ENCODE measurements at places on chromosomes 12 and 14. TPM values are rescaled to one million over a fixed set of nuclear protein-coding genes. Genes with fewer than 3 reads are reported as not detected.

- no peaks in the 10 kb centered on the region for H3K4me1 ChIP-seq
- no peak overlapping the region for H3K4me3 ChIP-seq
- DNase-seq = no peak
- no peaks in the 10 kb centered on the region for H3K36me3 ChIP-seq
These were observed 117.3 kb upstream of the NAP1L1 start for GRCh38 chr12:76201758-76202157.

- no peak for DNase-seq
- no peak overlapping the region for H3K4me3 ChIP-seq
- peaks cover 21% of the 10 kb centered on the region for H3K4me1 ChIP-seq
- H3K36me3 ChIP-seq = peaks cover 21% of the 10 kb centered on the region
- peak overlapping the region; percentile 20 for H3K27ac ChIP-seq
- no peaks in the 10 kb centered on the region for H3K27me3 ChIP-seq
These were observed 8.6 kb downstream of the PMEL start for GRCh38 chr12:55957106-55957859.

CLEC7A gene
- polyA plus RNA-seq = 0.46 TPM

DNA sequence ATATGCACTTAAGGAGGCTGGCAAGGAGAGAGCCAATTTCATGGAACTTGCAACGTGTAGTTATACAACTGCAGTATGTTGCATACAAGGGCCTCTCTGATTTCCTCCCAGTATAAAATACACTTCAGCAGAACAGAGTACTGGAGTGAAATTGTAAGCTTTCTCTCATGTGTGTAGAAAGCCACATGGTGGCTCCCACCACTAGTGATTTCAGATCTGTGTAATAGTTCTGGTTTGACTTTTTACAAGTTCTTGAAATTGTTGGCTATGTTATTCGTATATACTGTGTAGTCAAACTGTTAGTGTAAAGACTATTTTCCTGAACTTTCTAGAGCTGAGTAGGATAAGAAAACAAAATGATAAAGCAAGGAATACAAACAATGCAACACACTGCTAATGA is 16.4 kb upstream of the LMO3 start:
- no peaks in the 10 kb centered on the region for H3K4me1 ChIP-seq
- H3K27ac ChIP-seq = no peak overlapping the region
- no peaks in the 10 kb centered on the region for H3K36me3 ChIP-seq
- H3K27me3 ChIP-seq = no peaks in the 10 kb centered on the region

DNA sequence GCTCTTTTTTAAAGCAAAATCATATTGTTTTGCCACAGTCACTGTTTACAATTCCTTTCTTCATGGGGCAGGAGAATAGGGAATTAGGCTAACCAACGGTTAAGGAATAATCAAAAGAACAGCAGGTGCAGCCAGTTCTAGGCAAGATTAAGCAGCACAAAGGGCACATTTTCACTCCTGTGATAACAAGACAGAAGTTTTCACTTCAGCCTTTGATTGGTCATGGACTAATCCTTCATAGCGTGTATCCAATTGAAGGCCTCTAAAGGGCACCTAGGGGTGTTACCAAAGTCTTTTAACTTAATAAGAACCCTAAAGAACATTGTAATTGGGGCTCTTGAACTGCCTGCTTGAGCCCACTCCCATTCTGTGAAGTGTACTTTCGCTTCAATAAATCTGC is 206.9 kb upstream of the AMIGO2 start:
- DNase-seq = no peak
- H3K4me3 ChIP-seq = no peak overlapping the region
- H3K36me3 ChIP-seq = no peaks in the 10 kb centered on the region

NGB gene
- polyA plus RNA-seq = not detected

GRCh38 chr12:50065726-50066310 is 8.4 kb downstream of the ASIC1 start:
- H3K36me3 ChIP-seq = no peaks in the 10 kb centered on the region
- H3K27me3 ChIP-seq = no peaks in the 10 kb centered on the region
- H3K4me3 ChIP-seq = no peak overlapping the region
- H3K27ac ChIP-seq = no peak overlapping the region
- DNase-seq = no peak

GRCh38 chr12:19694627-19695026 is 255.3 kb downstream of the AEBP2 start:
- H3K4me1 ChIP-seq = peaks cover 9% of the 10 kb centered on the region
- no peak overlapping the region for H3K4me3 ChIP-seq
- no peak for DNase-seq
- no peaks in the 10 kb centered on the region for H3K27me3 ChIP-seq

GRCh38 chr12:24560192-24560775 is 388.6 kb downstream of the BCAT1 start:
- no peak overlapping the region for H3K27ac ChIP-seq
- H3K4me3 ChIP-seq = no peak overlapping the region
- H3K27me3 ChIP-seq = peaks cover 17% of the 10 kb centered on the region
- H3K4me1 ChIP-seq = no peaks in the 10 kb centered on the region
- H3K36me3 ChIP-seq = no peaks in the 10 kb centered on the region
- DNase-seq = no peak

RBP5 gene
- not detected for polyA plus RNA-seq

DNA sequence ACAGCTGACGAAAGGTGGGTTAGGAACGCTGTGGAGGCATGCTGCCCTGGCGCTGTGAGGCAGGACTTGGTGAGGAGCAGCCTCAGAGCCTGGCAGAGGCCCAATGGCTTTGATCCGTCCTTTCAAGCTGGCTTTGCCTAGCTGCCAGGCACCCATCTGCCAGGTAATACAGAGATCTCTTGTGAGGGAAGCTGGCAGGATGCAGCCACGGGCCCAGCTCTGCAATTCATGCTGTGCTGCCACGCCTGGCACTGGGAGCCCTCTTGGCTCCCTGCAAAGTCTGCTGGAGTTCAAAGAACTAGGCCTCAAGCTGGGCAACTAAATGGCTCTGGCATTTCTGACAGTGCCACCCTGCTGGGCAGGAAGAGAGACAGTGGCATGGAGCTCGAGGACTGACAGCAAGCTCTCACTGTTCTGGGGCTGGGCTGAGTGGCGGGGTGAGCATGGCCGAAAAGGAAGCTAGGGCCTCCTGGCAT is 18.7 kb downstream of the IQSEC3 start:
- peaks cover 2% of the 10 kb centered on the region for H3K27me3 ChIP-seq
- no peak overlapping the region for H3K4me3 ChIP-seq
- no peaks in the 10 kb centered on the region for H3K4me1 ChIP-seq
- no peaks in the 10 kb centered on the region for H3K36me3 ChIP-seq
- no peak overlapping the region for H3K27ac ChIP-seq

GALNT9 gene
- polyA plus RNA-seq = 0.61 TPM

DNA sequence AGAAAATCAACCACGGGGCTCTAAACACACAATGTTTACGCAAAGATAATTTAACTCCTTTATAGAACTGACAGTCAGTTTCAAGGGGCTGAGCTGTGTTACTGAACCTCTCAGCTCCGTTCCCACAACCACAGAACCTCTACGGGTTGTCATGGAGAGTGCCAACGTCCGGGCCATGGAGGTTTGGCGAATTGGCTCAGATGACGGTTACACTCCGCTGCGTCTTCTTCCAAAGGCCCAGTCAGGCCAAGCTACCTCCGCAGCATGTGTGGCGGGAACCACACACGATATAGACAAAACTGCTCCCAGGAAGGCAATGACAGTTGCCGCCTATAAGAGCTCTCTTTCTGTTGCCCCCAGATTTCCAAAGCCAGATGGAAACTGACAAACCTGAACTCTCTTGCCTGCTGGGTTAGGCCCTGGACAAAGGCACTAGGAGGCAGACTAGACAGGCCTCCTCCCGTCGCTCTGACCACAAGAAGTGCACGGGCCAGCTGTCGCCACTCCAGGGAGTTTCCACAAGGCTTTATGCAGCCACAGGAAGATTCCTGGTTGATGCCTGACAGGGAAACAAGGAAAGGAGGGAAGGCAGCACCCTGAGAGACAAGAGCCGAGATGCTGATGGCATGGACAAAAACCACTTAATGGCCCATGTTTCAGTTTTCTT is 30.3 kb downstream of the CCDC88C start:
- peak overlapping the region; percentile 56 for H3K27ac ChIP-seq
- no peak overlapping the region for H3K4me3 ChIP-seq
- H3K36me3 ChIP-seq = peaks cover 5% of the 10 kb centered on the region
- DNase-seq = no peak
- peaks cover 100% of the 10 kb centered on the region for H3K4me1 ChIP-seq

DNA sequence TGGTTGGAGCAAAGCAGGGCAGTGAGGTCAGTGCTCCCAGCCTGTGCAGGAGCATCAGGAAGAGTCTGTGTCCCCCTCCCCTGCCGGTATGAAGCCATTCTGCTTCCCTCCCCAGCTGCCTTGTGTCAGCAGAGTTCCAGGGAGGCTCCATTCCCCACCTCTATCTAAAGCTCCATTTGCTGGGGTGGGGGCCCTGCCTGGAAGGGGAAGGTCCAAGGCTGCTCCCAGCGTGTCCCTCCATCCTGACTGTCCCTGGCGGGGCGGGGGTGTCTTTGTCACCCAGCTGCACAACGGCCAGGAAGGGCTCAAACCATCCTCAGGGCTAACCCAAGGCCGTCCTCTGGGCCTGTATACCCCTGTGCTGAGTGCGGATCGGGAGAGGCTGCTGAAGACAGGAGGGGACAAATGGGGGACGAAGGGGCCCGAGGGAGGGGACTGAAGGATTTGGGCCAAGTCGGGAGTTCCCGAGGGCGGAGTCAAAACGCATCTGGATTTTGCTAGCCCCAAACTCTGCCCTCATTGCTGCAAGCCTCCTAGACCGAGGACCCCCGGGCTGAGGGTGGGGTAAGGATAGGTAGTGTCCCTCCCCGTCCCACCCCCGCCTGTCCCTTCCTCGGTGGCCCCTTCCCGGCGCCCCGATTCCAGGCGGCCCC is 748 bp upstream of the ACVRL1 start:
- H3K4me1 ChIP-seq = no peaks in the 10 kb centered on the region
- H3K27me3 ChIP-seq = peaks cover 21% of the 10 kb centered on the region
- H3K36me3 ChIP-seq = no peaks in the 10 kb centered on the region
- H3K27ac ChIP-seq = no peak overlapping the region

DNA sequence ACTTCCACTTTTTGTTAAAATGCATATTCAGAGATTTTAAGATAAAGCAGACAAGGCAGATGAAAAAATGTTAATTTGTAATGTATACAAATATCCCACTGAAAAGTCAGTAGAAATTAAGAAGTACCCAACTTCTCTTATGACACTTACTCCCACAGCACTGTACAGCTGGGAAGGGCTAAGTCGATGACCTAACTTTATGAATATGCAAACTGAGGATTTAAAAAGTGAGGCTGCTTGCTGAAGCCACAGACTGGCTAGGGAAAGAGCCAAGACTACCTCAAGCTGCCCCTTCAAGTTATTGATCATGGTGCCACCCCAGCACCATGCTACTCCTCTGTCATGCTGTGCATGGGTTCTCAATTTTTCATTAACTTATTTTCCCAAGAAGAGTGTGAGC is 17.0 kb downstream of the PPM1H start:
- no peak for DNase-seq
- H3K36me3 ChIP-seq = no peaks in the 10 kb centered on the region
- H3K27me3 ChIP-seq = no peaks in the 10 kb centered on the region
- no peaks in the 10 kb centered on the region for H3K4me1 ChIP-seq

DNA sequence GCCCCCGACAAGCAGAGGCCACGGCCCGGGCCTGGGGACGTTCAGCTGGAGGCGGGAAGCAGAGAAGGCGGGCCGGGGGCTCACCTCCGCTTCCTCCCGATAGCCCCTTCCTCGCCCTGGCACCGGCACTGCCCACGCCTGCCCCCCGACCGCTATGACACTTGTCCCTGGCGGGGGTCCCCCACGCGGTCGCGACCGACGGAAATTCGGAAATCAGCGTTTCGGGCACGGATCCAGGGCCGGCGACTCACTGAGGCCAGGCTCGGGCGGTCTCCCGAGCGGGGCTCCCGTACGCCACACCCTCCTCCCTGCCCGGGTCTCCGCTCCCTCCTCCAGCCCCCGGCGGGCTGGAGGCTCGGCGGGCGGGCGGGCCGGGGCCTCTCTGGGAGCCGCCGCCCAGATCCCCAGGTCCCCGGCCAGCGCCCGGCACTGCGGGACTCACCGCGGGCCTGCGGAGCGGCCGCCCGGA is 581 bp downstream of the PITPNM2 start:
- H3K27me3 ChIP-seq = no peaks in the 10 kb centered on the region
- H3K4me3 ChIP-seq = peak overlapping the region; percentile 43
- peaks cover 23% of the 10 kb centered on the region for H3K4me1 ChIP-seq

PDZRN4 gene
- polyA plus RNA-seq = not detected

ABHD12B gene
- not detected for polyA plus RNA-seq

GRCh38 chr14:73722581-73722980 is 8.4 kb upstream of the PNMA1 start:
- H3K4me1 ChIP-seq = peaks cover 38% of the 10 kb centered on the region
- no peaks in the 10 kb centered on the region for H3K27me3 ChIP-seq
- peaks cover 83% of the 10 kb centered on the region for H3K36me3 ChIP-seq
- no peak for DNase-seq
- no peak overlapping the region for H3K4me3 ChIP-seq

DNA sequence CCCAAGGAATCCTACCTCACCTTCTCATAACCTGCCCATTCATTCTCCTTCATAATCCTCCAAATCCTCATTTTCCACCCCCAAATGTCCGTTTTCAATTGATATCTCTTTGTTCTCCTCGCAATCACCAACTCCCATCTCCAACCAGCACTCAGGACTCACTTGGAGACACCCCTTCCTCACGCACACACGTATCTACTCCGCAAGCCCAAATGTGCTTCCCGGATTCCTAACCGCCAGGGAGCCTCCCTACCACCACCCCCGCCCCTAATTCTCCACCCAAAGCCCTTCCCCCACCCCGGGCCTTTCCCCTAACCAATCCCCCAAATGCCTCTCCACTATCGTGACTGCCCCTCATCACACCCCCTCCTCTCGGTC is 304 bp downstream of the KCTD10 start:
- H3K4me1 ChIP-seq = peaks cover 38% of the 10 kb centered on the region
- H3K27me3 ChIP-seq = no peaks in the 10 kb centered on the region
- peak overlapping the region; percentile 97 for H3K4me3 ChIP-seq
- no peaks in the 10 kb centered on the region for H3K36me3 ChIP-seq

DNA sequence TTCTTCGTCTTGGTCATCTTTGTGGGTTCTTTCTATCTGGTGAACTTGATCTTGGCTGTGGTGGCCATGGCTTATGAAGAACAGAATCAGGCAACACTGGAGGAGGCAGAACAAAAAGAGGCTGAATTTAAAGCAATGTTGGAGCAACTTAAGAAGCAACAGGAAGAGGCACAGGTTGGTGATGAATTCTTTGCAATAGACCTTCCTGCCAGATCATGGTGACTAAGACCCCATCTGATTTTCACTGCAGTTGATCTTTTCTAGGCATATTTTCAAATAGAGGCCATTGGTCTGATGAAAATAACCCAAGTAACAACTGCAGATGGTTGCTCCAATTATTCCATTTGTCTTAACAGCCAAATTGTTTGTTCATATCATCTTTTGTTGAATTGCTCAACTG is 114.4 kb downstream of the SCN8A start:
- H3K36me3 ChIP-seq = no peaks in the 10 kb centered on the region
- no peaks in the 10 kb centered on the region for H3K27me3 ChIP-seq
- DNase-seq = no peak
- no peaks in the 10 kb centered on the region for H3K4me1 ChIP-seq

METTL25 gene
- 9.9 TPM for polyA plus RNA-seq

NRL gene
- polyA plus RNA-seq = 1.6 TPM

DNA sequence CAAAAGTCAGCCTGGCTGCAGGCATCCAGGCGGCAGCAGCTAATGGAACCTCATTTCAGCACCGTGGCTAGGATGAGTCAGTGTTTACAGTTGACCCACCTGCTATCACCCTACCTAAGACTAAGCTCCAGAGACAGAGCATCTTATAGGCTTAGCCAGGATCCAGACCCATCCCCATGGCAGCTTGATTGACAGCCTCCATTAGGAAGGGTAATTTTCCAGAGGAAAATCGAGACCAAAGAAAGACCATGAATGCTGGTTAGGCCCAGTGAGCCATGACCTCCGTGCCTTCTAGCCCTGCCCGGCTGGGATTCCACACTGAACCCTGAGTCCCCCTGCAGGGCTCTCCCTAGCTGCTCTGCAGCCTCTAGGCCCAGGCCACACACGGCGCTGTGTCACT is 38.7 kb downstream of the TUNAR start:
- no peaks in the 10 kb centered on the region for H3K27me3 ChIP-seq
- no peaks in the 10 kb centered on the region for H3K36me3 ChIP-seq
- no peak overlapping the region for H3K4me3 ChIP-seq
- H3K4me1 ChIP-seq = no peaks in the 10 kb centered on the region
